ENCODE measurements at places on chromosomes 7 and 10.

DNA sequence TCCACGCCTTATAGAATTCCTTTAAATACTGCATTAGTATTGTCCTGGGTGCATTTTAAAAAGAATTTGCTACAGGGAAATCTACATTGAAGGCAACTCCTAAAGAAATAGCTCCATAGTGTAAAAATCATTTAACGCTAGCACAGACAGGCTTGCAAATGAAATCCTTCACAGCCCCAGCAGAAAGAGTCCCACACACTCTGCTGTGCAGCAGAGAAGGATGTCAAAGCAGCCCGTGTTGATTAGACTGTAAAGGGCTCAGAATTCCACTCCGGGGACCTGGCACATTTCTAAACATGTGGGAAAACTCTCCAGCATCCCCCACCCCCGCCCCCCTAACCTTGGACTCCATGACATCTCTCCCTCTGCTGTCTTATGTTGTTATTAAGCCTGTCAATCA, 176.8 kb downstream of the CALN1 start:
- DNase-seq = no peak

DNA sequence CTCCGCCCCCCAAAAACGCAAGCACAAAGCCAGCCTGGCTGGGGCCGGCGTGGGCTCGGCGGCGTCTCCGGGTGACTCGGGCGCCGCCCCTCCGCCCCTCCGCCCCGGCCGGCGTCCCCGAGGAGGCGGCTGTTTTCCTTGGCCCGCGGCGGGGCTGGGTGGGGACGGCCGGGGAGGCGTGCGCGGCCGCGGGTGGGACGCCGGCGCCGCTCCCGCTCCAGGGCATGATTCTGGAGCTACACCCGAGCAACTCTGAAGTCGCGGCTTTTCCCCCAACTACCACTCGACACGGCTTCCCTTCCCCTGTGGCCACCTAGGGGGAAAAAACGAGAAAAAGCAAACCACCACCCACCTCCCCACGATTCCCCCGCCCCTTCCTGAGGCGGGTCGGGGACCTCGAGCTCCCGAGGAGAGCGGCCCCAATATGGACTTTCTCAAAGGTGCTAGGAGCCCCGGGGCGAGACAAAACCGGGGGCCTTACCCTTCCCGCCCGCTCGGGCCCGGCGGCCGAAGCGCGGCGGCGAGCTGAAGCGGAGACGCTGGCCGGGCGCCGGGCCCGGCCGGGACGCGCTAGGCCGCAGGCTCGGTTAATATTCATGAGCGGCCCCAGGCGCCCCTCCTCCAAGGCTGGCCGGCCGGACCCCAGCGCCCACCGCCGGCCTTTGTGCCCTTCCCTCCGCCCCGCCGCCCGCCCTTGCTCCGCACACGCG, 856 bp downstream of the ARHGAP21 start:
- peak; percentile 55 for DNase-seq

DNA sequence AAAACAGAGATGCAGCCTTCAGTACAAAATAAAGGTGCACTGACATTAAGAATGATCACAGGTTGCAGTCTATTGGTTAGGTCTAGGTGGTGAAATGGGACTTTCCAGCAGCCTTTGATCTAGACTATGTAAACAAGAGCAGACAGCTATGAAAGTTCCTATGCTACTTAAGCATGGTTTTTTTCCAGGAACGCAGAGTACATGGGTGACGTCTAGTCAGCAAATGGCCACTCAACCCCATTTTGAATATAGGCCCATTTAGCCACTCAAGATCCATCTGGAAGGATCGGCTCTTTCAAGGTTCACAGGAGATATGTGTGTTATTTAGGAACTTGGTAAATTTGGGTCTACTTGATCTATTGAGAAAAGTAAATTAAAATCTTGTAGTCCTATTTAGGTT, 1424.6 kb upstream of the LRRTM3 start:
- DNase-seq = no peak

- DNase-seq = no peak
These were observed 217.3 kb downstream of the SNX10 start for GRCh38 chr7:26508917-26509316.

DNA sequence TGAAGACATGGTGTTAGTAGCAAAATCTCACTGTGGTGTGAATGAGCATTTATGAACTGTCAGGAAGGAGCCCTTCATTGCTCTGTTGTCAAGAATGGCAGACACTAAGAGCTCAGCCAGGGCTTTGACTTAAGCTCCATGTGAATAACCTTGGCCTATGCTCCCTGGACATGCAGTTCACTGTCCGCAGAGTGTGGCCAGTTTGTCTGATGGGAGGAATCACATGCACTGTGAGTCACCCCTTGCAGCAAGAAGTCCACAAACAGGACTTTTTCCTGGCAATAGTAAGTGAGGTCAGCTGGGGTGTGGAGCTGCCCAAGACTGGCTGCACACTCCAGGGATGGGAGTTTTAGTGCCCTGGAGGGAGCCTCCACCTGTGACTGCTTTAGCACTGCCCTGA, 49.5 kb downstream of the ZNF37A start:
- no peak for DNase-seq
